Fibroblast of pulmonary artery (primary cell): ENCODE measurements at places on chromosomes 16 and 17.

DNA sequence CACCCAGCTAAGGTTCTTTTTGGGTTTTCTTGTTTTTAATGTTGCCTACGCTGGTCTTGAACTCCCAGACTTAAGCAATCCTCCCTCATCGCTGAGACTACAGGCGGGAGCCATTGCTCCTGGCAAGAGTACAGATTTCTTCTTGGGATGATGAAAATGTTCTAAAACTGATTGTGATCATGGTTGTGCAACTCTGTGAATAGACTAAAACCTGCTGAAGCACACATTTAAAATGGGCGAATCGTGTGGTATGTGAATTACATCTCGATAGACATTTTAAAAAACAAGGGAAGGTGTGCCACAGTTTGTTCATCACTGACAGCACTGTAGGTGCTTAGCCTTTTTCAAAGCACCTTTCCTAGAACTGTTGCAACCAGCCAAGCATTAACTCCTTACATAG lies 48.8 kb upstream of the CDH3 start:
- no peak for DNase-seq

- DNase-seq, result no peak
Observed at GRCh38 chr17:35460354-35460851, 11.8 kb upstream of the SLFN13 start.

GRCh38 chr17:64540118-64540776 lies 33.5 kb downstream of the CEP95 start:
- DNase-seq, result no peak

GRCh38 chr16:48811478-48811877 lies 201.5 kb upstream of the N4BP1 start:
- DNase-seq, result no peak

DNA sequence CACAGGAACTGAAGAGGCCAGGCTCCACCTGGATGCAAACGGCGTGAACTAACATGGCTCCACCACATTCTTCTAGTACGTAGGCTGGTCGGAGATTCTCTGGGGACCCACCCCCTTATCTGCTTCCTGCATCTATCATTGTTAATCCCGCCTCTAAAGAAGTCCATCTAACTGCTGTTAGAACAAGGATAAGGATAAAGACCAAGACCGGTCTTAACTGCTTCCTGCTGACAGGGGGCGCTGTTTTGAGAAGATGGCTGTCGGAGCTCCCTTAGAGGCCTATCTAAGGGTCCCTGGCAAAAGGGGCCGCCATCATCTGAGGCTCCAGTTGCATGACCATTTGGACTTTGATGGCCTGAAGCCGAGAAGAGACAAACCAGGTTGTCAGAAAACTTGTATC lies 25.8 kb upstream of the TNFSF12 start:
- DNase-seq, result peak; percentile 36

- peak; percentile 61 for DNase-seq
Observed at GRCh38 chr16:28304214-28304613, 11.9 kb downstream of the SBK1 start.

GRCh38 chr17:57328109-57328882 lies 72.0 kb downstream of the MSI2 start:
- DNase-seq, result no peak

- DNase-seq, result no peak
Observed at GRCh38 chr16:12788758-12789157, 14.9 kb downstream of the CPPED1 start.

DNA sequence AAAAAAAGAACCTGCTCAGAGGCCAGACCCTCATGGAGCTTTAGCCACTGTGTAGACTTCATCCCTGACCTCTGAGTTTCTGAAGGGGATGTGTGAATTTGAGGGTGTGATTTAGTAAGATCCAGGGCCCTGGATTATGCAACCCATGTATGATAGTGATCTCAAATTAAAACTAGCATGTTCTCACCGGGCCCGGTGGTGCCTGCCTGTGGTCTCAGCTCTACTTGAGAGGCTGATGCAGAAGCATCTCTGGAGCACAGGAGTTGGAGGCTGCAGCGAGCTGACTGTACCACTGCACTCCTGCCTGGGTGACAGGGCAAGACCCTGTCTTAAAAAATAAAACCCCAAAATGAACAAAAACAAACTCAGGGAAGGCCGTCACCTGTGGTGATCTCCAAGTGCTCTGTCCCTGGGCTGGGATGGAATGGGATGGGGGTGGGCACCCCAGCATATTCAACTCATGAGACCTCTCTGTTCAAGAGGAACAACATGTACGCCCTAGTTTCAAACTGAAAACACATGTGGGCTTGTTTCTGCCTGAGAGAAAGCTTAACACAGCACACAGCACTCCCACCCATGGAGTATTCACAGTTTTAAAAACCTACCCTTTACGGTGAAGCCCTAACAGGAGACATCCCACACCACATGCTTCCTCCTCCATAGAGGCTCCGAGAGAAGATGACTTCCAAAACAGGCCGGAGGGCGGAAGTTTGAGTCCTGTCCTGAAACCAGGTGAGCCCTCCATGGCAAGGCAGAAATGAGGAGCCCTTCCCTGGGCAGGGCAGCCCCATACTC lies 30.1 kb downstream of the GNPTG start:
- no peak for DNase-seq

GRCh38 chr16:83887080-83887479 lies 11.8 kb upstream of the MLYCD start:
- peak; percentile 17 for DNase-seq

DNA sequence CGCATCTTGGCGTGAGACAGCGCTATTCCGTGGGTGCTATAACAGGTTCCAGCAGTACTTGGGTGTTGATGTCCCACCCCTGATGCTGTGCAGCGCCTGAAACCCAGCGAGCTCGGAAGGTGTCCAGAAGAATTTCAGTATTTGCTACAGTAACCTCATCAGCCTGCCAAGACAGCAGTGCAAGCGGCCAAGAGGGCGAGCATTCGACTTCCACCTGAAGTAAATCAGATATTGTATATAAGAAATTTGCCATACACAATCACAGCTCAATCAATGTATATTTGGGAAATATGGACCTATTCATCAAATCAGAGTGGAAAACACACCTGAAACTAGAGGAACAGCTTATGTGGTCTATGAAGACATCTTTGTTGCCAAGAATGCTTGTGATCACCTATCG lies 13.0 kb downstream of the APPBP2 start:
- DNase-seq, result no peak

DNA sequence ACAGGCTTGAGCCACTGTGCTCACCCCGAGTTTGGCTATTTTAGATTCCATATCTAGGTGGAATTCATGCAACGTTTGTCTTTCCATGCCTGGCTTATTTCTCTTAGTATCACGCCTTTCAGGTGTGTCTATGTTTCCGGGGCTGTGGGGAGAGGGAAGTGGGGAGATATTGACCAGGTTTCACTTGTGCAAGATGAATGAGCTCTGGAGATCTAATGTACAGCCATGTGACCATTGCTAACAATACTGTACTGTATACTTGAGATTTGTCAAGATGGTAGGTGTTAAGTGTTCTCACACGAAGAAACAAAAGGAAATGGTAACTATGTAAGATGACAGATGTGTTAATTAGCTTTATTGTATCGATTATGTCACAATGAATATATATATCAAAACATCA lies 199.6 kb downstream of the SHISA9 start:
- no peak for DNase-seq

GRCh38 chr16:51939378-51939871 lies 607.5 kb downstream of the TOX3 start:
- no peak for DNase-seq

DNA sequence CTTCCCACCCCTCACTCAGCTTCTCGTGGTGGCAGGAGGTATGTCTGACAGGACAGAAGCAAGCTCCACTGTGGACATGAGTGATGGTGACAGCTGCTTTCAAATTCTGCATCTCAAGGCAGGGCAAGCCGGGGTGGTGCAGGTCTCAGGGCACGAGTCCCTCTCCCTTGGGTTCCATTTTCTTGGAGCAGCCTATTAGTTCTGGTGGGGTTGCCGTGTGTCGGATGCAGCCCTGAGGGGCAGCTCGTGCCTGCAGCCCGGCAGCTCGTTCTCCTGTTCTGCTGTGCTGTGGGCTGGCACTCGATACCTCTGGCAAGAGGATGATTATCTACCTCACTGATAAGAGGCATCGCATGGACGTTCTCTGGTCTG lies 16.5 kb upstream of the CLEC18C start:
- DNase-seq, result no peak

GRCh38 chr17:14068542-14069250 lies 608 bp upstream of the COX10 start:
- no peak for DNase-seq

DNA sequence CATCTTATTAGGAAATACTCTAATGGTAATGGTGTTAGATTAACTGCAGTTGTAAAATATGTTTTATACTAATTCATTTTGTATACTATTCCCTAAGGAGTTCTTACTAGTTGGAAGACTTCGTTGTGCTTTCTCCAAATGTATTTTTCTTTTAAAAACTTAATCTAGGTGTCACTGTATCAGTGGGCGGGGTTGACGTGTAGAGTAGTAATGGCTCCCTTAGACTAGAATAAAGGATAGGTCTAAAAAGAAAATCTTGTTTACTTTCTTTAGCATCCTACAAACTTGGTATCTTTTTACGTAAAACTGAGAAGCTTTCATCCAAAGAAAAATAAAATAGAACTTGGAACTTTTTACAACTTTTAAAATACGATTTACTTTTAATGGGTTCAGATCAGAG lies 55.0 kb upstream of the MRC2 start:
- no peak for DNase-seq

DNA sequence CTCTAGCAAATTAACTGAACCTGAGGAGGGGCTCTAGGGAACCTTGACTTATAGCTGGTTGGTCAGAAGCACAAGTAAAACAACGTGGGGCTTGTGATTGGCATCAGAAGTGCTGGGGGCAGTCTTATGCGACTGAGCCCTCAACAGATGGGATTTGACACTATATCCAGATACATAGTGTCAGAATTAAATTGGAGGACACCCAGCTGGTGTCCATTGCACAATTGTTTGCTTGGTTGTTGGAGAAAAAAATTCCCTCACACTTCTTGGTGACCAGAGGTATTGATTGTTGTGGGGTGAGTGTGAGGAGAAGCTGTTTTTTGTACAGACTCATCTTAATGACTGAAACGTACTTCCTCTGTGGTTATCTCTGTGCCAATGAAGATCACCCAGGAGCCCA lies 59.7 kb downstream of the NTN1 start:
- no peak for DNase-seq

DNA sequence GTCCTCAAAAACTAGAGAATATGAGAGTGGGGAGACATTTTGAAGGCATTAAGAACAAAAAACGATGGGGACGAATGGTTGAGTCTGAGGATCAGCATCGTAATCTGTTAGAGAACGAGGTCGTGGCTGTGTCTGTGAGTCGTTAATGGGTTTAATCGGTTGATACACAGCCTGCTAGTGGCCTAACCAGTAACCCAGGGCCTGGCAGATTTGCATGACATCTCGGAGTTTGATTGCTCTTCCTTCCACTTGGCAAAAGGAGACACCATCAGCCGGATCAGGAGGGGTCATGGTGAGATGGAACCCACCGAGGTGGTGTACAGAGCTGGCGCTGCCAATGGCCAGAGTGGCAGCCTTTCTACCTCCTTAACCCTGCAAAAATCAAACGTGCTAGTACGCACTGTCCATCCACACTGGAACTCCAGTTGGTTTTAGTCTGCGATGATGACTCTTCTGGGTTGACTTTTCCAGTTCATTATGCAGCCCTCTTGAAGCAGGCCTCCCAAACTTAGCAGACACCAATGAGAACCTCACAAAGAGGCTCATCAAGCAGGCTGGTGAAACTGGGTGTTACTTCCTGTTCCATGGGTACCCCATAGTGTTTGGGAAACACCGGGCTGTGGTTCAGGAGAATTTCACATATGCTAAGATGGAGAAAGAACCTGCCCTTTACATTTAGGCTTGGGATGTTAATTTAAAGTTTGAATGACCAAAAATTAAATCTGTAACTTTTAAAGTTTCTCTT lies 4.1 kb downstream of the HS3ST3B1 start:
- no peak for DNase-seq

- DNase-seq, result no peak
Observed at GRCh38 chr17:74134991-74135390, 68.5 kb upstream of the RPL38 start.

- peak; percentile 8 for DNase-seq
Observed at GRCh38 chr16:8996891-8997290, 33.2 kb upstream of the USP7 start.
